ENCODE measurements at places on chromosomes 6 and 20.

GRCh38 chr20:36988494-36988966 lies 37.0 kb upstream of the SAMHD1 start:
- DNase-seq = peak; percentile 19

DNA sequence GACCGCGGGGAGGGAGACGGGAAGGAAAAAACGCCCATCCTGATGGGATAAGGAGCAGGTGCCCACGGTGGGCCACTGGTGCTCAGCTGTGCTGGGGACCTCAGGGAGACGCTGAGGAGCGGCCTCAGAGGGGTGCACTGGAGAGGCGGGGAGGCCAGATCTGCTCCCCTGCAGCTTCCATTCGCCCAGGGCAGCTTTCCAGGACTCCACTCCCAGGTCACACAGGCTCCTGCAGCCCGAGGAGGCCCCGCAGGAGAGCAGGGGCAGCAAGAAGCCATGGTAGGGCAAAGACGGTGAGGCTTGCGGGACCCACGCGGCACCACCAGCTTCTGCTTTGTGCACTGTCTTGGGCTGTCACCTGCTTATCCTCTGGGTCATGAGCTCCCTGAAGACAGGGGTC lies 82.5 kb upstream of the SULF2 start:
- DNase-seq = no peak

DNA sequence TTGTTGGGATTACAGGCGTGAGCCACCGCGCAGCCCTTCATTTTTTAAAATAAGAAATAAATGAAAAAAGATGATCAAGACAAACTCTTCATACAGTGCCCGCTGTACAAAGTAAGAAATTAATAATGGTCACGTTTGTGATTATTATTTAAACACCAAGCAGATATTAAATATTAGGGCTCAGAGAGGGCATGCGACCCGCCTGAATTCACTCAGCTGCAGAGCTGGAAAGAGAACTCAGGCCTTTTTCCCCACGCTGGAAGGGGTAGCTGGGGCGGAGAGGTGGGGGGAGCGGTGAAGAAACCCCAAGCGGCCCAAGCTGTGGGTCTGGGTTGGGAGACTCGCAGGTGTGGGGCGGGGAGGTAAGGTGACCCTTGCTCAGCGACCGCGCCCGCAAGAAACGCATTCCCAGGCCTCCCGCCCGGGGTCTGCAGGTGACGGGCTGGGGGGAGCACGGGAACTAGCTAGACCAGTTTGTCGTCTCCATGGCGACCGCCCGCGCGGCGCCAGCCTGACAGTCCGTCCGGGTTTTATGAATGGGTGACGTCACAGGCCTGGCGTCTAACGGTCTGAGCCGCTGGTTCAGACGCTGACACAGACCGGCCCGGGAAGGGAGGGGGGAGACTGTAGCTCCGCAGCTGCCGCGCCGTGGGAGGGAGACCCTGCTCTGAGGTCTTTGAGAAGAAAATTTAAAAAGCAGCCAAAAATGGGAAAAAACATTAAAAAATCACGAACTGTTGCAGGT lies 1.1 kb upstream of the ID1 start:
- DNase-seq = peak; percentile 93

DNA sequence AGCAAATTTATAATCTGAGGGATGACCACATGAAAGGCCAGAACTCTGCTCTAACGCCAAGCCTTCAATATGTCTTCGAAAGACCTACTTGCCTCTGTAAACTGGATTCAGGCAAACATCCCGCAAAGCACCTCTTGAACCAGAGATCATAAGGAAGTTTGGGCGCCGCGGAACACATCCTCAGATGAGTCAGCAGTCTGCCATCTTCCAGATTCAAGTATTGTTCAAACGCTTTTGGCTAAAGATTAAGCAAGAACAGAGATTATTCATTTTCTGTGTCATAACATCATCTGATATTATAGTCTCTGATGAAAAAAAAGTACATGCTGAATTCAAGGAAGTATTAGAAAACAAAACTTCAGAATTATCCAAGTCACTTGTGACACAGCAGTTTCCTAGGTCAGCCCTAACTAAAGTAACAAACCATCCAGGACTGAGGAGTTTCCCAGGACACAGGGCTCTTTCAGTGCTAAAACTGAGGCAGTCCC lies 20.8 kb downstream of the TBC1D7 start:
- DNase-seq = peak; percentile 97

GRCh38 chr6:3627956-3628835 lies 123.3 kb downstream of the PXDC1 start:
- DNase-seq = no peak

GRCh38 chr6:20891161-20891560 lies 356.9 kb downstream of the CDKAL1 start:
- no peak for DNase-seq

DNA sequence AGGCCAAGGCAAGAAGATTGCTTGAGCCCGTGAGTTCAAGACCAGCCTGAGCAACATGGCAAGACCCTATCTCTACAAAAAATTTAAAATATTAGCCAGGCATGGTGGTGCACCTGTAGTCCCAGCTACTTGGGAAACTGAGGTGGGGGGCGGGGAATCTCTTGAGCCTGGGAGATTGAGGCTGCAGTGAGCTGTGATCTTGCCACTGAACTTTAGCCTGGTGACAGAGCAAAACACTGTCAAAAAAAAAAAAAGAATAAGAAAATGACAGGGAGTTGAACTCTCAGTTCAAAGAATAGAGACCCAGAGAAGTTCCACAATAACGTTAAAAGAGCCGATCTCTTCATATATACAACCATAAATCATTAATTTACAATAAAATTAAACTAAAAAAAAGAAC lies 24.8 kb upstream of the AMD1 start:
- DNase-seq = no peak

DNA sequence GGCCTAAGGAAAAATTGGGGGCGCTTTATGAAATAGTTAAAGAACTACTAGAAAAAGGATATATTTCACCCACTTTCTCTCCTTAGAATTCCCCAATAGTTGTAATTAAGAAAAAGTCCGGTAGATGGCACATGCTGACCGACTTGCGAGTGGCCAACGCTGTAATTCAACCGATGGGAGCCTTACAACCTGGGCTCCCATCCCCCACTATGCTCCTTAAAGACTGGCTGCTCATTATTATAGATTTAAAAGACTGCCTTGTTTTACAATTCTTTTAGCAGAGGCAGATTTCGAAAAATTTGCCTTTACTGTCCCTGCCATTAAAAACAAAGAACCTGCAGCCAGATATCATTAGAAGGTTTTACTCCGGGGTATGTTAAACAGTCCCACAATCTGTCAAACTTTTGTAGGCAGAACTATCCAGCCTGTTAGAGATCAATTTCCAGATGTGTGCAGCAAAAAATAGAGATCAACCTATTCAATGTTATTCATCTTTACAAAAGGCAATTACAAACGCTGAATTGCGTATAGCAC lies 58.5 kb upstream of the PRSS16 start:
- peak; percentile 86 for DNase-seq
